ENCODE measurements at places on chromosomes 2 and 18.

DNA sequence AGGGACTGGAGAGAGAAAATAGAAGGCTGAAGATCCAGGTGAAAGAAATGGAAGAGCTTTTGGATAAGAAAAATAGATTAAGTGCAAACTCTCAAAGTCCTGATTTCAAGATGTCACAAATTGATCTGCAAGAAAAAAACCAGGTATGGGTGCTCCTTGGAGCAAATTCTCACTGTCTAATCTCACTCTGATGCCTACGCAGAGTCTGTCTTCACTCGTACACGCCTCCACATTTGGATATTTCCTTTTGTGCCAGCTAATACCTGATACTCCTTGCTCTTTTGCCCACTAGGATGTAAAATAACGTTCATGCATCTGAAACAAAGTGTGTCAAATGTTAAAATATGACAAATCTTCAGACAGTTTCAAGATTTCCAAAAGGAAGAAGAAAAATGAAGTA is 99.4 kb downstream of the CCDC102B start:
- DNase-seq, result no peak

DNA sequence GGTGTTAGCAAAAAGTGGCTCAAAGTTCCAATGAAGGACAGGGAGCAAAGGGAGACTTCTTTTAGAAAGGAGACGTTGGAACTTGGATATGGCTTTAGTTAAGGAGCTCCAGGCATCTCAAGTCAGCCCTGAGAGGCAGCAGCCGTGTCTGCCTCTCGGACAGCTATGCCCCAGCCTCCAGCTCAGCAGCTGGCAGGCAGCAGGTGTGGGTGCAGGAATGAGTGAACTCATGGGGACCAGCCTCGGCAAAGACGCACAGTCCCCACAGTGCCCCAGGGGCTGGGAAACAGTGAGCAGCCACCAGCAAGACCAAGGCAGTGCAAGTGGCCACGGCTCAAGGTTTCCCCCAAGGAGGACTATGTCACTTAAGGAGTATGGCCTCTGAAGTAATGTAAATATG is 1.6 kb upstream of the LRRFIP1 start:
- peak; percentile 65 for DNase-seq

GRCh38 chr2:86224645-86225355 is 25.5 kb downstream of the MRPL35 start:
- peak; percentile 38 for DNase-seq

- peak; percentile 70 for DNase-seq
Measured at GRCh38 chr2:237574894-237575868, 8.8 kb downstream of the PRLH start.

- DNase-seq, result no peak
Measured at GRCh38 chr2:137677466-137677865, 286.8 kb upstream of the HNMT start.

GRCh38 chr2:180289627-180290026 is 282.5 kb upstream of the CWC22 start:
- no peak for DNase-seq
